Activated CD4-positive, alpha-beta T cell treated with anti-CD3 and anti-CD28 coated beads, Interleukin-2, amount 10 ng/mL, durations not matched to agents 7 days and 5 days (primary cell): ENCODE measurements at places on chromosomes 12 and 14. TPM values are rescaled to one million over a fixed set of nuclear protein-coding genes. Genes with fewer than 3 reads are reported as not detected.

DNA sequence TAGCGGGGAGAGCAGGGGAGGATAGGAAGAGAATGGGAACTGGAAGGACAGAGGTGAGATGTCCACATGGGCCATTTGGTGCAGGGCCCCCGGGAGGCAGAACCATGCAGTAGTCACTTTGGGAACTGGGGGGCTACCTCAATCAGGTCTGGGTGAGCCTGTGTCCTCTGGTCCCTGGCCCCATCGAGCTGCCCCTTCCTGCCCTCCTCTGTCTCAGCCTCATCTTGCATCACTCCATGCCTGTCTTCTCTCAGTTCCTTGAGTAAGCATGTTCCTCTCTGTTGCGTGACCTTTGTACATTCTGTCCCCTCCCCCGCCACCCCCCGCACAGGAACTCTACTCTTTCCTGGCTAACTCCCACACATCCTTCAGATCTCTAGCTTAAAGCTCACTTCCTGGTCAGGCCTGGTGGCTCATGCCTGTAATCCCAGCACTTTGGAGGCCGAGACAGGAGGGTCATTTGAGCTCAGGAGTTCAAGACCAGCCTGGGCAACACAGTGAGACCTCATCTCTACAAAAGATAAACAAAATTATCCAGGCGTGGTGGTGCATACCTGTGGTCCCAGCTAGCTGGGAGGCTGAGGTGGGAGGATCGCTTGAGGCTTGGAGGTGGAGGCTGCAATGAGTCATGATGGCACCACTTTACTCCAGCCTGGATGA, 23.2 kb downstream of the FOS start:
- peak overlapping the region; percentile 52 for H3K27ac ChIP-seq
- H3K27me3 ChIP-seq, result no peaks in the 10 kb centered on the region
- no peak for DNase-seq
- no peak overlapping the region for H3K4me3 ChIP-seq
- peaks cover 19% of the 10 kb centered on the region for H3K4me1 ChIP-seq

DNA sequence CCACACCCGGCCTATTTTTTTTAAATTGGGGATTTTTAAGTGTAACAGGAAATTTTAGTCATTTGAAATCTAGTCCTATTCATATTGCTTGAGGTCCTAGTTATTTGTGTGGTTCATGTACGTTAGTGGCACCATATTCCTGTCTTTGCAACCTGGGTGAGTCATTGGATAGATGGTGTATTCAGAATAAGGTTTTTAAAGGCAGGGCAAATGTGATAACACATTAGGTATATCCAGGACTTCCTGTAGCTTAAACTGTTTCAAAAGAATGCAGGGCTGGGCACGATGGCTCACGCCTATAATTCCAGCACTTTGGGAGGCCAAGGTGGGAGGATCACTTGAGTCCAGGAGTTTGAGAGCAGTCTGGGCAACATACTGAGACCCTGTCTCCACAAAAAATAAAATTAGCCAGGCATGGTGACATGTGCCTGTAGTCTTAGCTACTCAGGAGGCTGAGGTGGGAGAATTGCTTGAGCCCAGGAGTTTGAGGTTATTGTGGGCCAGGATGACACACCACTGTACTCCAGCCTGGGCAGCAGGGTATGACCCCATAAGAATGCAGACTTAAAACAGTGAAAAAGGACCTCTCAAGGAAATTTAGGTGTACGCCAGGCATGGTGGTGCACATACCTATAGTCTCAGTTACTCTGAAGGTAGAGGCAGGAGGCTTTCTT, 8.1 kb downstream of the ATP6V0A2 start:
- peaks cover 44% of the 10 kb centered on the region for H3K4me1 ChIP-seq
- H3K27me3 ChIP-seq, result no peaks in the 10 kb centered on the region
- no peak for DNase-seq
- peaks cover 31% of the 10 kb centered on the region for H3K36me3 ChIP-seq

DNA sequence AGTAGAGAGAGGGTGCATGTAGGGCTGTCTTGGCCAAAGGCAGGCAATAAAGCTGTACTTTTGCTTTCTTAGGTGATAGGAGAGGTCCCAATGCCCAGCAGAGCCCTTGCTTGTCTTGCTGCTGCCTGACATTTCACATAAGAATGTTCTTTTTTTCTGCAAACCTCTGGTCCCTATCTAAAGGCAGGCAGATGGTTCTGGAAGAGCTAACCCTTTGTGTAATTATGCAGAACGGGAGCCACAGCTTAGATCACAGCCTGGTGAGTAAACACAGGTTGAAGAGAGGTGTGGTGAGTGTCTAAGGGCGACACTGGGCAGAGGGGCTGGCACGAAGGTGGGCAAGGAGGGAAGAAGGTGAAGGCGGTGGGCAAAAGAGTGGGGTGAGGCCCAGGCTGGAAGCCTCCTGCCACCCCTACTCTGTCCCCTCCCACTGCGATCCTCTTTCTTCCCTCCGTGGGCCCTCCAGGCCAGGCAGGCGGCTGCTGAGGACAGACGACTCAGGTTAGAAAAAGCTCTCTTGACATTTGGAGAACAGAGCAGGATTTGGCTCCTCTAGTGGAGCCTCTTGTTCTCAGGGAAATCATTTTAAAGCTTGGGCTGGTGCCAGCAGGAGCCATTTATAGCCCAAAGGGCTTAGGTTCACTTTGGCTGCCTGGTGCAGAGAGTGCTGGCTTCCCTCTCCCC, 42.8 kb downstream of the PRMT8 start:
- H3K4me1 ChIP-seq, result no peaks in the 10 kb centered on the region
- H3K27me3 ChIP-seq, result peaks cover 7% of the 10 kb centered on the region
- DNase-seq, result no peak
- no peak overlapping the region for H3K4me3 ChIP-seq
- no peaks in the 10 kb centered on the region for H3K36me3 ChIP-seq

GRCh38 chr12:100448656-100449055, 25.0 kb upstream of the NR1H4 start:
- no peaks in the 10 kb centered on the region for H3K36me3 ChIP-seq
- H3K27me3 ChIP-seq, result peaks cover 9% of the 10 kb centered on the region
- no peak overlapping the region for H3K4me3 ChIP-seq
- no peak for DNase-seq
- no peak overlapping the region for H3K27ac ChIP-seq

DNA sequence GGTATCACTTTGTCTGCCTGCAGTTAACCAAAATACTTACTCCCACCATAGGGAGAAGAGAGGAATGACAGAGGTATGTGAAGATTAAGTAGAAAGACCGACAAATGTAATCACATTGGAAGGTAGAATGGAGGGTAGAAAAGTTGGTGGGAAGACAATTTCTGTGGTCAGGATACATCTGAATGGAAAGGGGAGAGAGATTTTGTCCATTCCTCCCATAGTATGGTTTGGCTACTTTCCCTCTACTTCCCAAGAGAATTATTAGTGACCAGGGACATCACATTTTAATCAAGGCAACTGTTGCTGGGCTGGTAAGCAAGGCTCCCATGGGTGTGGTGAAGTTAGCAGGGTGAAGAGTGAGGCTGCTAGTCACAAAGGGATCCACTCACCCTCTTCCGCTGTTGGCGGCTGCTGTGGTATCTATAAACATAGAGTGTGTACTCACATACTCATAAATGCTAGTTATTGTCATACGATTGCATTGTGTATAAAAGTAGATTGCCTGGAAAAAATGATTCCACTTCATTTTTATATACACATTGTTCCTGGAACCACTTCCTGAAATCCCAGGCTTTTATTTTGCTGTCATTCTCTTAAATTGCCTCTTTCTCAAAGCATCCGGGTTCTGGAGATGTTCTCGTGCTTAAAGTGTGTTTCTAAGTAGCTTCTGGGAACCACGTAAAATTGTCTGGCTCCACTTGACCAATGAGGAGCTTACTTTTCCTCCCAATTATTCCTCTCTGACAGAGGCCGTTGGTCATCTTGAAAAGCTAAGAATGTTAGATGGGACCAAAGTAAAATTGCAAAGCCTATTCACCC, 413.1 kb downstream of the ZFP36L1 start:
- H3K4me3 ChIP-seq, result no peak overlapping the region
- no peaks in the 10 kb centered on the region for H3K27me3 ChIP-seq
- H3K36me3 ChIP-seq, result peaks cover 3% of the 10 kb centered on the region
- H3K4me1 ChIP-seq, result peaks cover 43% of the 10 kb centered on the region
- peak; percentile 34 for DNase-seq

Gene CLECL1
- total RNA-seq, result 1.4 TPM

DNA sequence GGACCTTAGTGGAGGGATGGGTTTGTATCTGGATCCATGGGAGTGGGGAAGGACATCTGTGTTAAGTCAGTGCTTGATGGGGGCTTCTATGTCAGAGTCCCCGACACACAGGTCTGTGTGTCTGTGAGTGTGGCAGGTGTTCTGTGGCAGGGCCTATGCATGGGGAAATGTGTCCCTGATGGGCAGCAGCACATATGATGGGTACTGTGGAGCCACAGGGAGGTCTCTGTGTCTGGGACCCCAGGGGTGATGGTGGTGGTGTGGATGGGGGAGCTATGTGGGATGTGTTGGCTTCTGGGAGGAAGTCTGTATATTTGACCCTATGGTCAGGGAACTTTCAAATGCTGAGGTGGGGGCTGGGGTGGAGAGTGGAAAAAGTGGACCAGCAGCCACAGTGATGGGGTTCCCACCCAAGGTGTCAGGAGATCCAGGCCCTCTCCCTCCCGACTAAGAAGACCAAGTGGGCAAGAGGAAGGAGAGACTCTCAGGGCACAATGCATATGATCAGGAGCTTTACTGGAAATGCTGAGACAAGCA, 16.5 kb downstream of the KRT7 start:
- DNase-seq, result no peak
- peak overlapping the region; percentile 74 for H3K27ac ChIP-seq
- H3K36me3 ChIP-seq, result peaks cover 19% of the 10 kb centered on the region

- H3K27me3 ChIP-seq, result no peaks in the 10 kb centered on the region
- no peaks in the 10 kb centered on the region for H3K4me1 ChIP-seq
- H3K36me3 ChIP-seq, result no peaks in the 10 kb centered on the region
- DNase-seq, result no peak
These were observed 7.9 kb downstream of the NRXN3 start for GRCh38 chr14:78178071-78178470.

Gene TEAD4
- total RNA-seq, result 0.69 TPM

Gene SALL2
- 1.9 TPM for total RNA-seq

Gene ASCL4
- total RNA-seq, result not detected
